ENCODE measurements at places on chromosomes 6 and 20. TPM values are rescaled to one million over a fixed set of nuclear protein-coding genes. Genes with fewer than 3 reads are reported as not detected.

GRCh38 chr20:11355345-11355744, 562.3 kb upstream of the BTBD3 start:
- DNase-seq, result no peak

- no peak for DNase-seq
Observed at GRCh38 chr6:17132967-17133366, 31.1 kb downstream of the STMND1 start.

Gene CENPW
- polyA plus RNA-seq, result 10.6 TPM

- DNase-seq, result no peak
Observed at GRCh38 chr20:5789827-5790226, 39.6 kb downstream of the SHLD1 start.

- DNase-seq, result no peak
Observed at GRCh38 chr20:1390581-1391403, 2.1 kb downstream of the FKBP1A start.

DNA sequence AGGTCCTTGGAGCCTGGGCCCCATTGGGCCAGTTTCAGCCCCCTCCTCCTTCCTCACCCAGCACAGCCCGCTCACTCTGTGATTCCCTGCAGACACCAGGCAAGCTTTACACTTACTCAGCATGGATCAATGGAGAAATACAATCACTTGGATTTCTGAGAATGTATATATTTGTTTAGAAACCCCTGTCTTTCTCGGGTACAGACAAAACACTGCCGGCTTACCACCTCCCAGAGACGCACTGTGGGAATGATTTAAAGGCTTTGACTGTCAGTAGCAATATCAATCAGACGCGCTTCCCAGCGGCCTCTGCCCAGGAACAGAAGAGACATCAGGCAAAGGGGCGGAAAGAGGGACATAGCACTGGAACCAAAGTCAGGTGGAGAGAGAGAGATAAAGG, 186.5 kb downstream of the MAFB start:
- DNase-seq, result no peak
